Germinal center (tissue), 1 donor: ENCODE measurements at places on chromosomes 7 and 10.

DNA sequence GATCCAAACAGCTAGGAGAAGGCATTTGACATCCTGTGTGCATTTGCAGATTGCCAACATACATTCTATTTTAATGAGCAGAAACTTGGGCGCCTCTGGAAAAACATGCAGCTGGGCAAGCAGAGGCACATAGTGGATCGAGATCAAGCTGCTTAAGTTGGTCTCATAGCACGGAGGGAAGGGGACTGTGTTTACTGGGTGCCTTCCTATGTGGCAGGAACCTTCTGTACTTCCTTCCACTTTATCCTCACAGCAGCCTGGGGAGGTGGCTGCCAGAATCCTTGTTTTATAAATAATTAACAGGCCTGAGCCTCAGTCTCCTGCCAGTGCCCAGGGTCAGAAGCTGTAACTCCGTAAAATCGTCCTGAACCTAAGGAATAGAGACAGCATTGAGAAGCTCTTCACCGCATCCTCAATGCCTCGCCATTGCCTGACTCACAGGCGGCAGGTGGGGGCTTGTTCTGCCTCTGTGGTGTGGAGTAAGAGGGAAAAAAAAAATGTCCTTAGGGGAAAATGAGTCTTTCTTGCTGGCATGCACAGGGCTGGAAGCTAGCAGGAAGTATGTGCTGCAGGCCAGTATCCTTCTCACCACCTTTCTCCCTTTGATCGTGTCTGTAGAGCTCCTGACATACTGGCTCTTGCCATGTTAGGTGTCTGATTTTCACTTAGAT, 6.2 kb downstream of the VWA2 start:
- DNase-seq: no peak

DNA sequence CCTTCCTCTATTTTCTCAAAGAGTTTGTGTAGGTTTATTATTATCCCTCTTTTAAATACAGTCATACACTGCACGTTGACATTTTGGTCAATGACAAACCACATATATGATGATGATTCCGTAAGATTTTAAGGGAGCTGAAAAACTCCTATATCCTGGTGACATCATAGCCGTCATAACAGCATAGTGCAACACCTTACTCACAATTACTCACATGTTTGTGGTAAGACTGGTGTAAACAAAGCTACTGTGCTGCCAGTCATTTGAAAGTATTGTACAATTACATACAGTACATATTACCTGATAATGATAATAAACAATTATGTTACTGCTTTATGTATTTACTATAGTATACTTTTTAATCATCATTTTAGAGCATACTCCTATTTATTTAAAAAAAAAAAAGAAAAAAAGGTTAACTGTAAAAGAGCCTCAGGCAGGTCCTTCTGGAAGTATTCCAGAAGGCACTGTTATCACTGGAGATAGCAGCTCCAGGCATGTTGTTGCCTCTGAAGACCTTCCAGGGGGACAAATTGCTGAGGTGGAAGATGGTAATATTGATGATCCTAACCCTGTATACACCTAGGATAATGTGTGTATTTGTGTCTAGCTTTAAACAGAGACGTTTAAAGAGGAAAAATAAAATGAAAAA, 123.3 kb upstream of the CDK1 start:
- no peak for DNase-seq

- no peak for DNase-seq
Observed at GRCh38 chr7:68682910-68683309, 915.4 kb upstream of the AUTS2 start.

DNA sequence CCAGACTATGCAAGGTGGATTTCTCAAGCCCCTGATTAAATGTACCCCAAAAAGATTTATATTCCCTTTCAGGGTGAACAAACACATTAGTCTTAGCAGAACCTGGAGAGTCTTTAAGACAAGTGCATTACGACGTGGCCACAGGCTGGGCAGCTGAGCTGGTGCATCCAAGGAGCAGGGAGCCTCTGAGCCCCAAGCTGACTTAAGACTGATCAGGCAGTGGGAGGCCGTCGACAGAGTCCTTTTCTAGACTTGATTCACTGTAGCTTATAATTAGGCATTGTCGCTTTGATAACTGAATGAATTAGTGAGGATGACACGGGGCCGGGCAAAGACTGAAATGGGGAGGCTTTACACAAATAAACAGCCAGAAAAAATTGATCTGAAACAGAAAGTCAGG, 353.2 kb downstream of the GPAM start:
- DNase-seq: no peak

DNA sequence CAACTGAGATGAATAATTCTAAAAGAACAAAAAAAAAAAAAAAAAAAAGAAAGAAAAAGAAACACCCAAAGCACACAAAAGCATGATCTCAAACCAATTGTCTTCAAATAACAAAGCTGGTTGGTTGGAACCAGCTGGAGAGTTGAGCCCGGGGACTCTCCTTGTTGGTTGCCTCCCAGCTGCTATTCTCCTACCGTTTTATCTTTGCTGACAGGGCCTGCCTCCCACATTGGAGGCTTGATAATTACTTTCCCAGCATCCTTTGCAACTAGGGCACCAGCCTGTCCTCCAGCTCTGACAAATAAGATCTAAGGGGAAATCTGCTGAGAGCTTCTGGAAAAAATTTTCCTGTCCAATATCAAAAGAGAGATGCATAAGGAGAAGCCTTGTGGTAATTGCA, 6.8 kb downstream of the PON1 start:
- DNase-seq: no peak

GRCh38 chr10:75061709-75062505, 49.5 kb upstream of the SAMD8 start:
- DNase-seq: no peak

DNA sequence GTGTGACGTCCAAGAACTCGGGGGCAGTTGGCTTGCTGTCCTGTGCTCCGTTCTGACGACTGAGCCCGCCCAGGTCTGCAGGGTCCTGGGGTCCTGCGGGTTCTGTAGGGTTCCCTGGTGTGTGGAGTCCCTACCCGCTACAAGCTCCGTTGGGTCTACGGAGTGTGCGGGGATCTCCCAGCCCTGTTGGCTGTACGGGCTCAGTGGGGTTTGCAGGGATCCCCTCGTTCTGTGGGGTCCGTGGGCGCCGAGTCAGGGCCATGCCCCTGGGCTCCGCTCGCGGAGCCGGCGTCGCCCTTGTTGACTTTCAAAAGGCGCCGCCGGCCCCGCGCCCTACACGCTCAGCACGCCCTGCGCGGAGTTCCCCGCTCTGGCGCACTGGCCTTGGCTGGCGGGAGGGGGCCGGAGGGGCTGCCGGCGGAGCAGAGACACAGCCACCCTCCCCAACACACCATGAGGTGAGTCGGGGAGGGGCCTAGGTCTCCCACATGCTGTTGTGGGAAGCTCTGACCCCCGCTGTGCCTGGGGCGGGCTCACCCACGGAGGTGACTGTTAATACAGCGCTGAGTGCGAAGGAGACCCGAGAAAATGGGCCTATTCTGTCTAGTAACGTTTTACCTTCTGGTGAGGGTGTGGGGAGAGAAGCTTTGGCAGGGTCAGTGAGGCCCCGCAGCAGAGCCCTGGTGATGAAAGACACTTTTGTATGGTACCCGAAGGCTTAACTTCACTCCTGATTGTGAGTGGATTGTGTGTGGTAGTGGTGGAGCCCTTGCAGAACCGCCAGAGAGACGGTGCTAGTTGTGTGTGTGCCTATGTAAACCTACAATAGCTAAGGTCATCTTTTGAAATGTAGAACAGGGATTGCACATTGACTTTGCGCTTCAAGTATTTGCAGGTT, 8.1 kb downstream of the TASOR2 start:
- peak; percentile 68 for DNase-seq

DNA sequence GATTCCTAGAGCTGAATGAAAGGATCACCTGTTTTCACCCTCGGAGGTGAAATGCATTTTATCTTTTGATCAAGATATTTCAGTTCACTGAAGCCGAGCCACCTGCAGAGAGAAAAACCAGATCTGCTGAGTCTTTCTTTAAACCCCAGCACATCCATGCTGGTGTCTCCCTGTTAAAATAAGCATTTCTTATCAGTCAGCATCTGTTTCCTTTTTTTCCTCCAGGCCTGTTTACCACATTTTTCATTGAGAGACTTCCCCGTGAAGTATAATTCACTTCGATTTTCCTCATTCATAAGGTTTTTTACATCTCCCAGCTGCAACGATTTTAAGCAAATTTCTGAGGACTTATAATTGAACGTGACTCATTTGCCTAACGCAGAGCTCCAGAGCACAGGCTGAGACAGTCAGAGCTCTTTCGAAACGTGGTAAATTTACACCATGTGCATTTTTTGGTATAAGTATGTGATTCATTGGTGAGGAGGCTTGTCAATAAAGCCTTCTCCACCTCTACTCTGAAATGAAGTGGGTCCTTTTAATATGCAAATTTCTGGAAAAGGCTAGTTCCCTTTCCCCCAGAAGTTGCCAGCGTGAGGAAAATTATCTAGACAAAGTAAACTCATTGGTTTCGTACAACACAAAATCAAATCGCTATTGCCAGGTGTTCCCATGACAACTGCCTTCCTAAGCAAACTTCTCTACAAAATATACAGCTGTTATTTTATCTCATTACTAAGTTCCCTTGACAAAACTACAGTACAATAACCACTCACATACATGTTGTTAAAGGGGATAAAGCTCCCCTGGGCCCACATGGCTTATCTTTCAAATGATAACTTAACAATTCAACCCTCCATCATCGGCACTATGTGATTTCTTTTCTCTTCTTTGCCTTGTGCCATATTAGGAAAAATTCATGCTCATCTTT, 374.8 kb upstream of the AKR1E2 start:
- no peak for DNase-seq

DNA sequence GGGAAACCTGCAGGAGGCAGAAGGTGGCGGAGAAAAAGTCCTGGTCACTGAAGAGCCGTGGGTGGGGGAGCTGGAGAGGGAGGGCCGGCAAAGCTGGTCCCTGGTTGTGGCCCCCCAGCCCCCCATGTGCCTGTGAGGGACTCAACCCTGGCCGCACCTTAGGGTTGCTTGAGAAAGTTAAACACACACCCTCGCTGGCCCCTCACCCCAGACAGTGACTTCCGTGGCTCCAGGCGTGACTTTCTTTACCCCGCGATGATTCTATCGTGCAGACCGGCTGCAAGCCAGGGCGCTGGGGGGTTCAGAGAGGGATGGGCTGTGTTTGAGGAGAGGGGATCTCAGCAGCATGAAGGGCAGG, 447.6 kb upstream of the FOXK1 start:
- no peak for DNase-seq

- no peak for DNase-seq
Observed at GRCh38 chr7:50262916-50263690, 41.4 kb upstream of the IKZF1 start.
